ENCODE measurements at places on chromosomes 7 and 10.

DNA sequence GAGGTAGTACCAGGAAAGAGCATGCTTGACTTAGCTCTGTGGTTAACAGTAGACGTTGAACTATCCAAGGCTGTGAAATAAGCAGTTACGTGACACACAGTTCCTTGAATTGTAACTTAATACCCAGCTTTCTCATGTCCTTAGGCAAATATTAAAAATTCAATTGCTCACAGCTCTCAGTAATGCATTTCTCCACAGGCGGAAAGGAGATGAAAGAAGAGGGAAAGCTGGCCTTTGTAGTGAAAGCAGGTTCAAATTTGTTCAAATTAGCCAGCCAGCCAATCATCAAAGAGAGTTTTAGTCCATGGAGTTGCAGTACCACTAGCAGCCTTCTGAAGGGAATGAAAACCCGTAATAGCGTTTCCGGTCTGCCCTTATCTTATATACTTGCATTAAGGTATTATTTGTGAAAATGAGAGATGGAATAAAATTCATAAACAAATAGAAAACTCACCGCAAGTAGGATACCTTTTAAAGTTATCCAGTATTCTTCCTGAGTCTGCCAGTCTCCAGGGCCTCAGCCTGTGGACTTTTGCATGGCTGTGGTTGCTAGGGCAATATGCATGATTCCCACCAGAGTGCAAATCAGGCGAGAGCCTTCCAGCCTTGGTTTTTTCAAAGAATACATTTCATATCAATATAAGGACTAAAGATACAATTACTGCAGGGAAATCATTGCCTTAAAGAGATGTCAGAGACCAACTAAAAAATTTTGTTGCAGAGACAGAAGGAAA lies 795.5 kb downstream of the TNS3 start:
- no peak for DNase-seq

- no peak for DNase-seq
These were observed 18.9 kb downstream of the IFT22 start for GRCh38 chr7:101302641-101303101.

DNA sequence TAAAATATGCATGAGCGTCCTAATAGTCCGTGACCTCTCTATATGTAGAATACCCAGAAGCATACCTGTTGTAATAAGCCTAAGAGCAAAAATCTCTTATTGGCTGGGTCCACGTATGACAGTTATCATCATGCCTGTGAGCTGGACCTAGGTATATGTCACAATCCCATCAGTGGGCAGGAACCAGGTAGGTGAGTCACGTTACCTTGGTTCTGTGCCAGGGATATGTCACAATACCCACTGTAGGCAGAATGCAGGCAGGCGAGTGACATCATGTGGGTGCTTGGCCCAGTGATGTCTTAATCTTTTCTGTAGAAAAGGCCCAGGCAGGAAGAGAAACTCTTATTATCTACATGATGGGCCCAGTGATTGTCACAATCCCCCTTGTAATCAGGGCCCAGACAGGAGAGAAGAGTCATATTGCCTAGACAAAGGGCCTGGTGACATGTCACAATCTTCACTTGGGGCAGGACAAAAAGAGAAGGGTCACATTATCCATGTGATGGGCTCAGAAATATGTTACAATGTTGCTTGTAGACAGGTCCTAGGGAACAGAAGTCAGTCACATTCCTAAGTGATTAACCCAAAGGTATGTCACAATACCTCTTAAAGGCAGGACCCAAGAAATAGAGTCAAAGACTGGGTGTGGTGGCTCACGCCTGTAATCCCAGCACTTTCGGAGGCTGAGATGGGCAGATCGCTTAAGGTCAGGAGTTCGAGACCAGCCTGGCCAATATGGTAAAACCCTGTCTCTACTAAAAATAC lies 12.9 kb upstream of the ZNF736 start:
- no peak for DNase-seq

DNA sequence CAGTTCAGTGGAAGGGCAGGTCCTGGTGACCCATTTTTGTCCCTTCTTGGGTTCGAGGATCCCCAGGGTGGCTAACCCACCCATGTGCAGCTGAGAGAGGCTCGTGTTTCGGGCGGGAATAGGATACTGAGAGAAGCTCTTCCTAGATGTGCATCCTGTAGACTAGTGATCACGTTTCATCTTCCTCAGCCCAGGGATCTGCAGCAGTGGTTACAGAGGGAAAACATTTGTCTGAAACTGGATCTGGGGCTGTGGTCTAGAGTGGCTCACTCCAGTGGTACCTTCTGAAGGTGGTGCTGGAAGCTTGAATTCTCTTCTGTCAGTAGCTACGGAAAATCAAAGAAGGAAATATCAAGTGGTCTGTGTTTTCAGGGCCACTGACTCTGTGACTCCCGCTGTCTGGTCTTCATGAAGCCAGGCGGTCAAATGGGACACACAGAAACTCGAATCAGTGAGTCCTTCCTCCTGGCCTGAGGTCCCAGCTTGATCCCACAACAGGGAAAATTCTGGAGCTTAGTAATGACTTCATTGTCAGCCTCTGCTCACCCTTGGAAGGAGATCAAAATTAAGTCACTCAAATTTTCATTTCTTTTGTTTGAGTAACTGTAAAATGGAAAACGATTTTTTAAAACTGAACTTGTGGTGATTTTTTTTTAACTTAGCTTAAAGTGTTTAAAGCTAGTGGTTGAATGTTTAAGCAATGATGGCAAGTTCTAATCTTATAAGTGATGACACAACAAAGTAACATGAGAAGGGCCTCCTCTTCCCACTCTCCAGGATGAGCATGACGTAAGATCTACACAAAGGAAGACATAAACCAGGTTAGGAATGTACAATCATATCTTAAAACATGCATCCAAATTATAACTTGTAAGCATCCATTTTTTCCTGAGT lies 469.3 kb upstream of the KLF6 start:
- no peak for DNase-seq

GRCh38 chr10:86755740-86756510 lies 494 bp upstream of the BMPR1A start:
- DNase-seq: peak; percentile 89

DNA sequence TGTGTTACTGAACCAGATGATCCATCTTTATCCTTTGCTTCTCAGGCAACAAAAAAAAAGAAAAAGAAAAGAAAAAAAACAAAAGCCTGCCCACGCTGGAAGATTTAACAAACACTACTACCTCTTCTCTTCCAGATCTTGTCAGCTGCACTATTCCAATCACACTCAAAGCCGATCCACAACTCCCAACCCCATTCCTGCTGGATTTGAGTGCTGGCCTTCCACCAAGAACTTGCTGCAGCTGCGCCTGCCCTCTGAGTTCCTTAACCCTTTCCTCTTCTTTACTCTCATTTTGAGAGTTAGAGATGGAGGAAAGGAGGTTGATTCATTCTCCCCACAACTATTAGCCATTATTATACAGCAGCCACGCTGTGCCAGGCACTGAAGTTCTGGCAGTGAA lies 16.0 kb upstream of the ITGA8 start:
- DNase-seq: no peak

- DNase-seq: no peak
These were observed 25.5 kb downstream of the C10orf105 start for GRCh38 chr10:71694039-71694501.

- DNase-seq: no peak
These were observed 203.9 kb upstream of the GPR26 start for GRCh38 chr10:123462246-123462645.

- DNase-seq: no peak
These were observed 128.4 kb downstream of the ARHGAP22 start for GRCh38 chr10:48476279-48476982.

- no peak for DNase-seq
These were observed 86.6 kb downstream of the ITGB8 start for GRCh38 chr7:20417260-20417659.

DNA sequence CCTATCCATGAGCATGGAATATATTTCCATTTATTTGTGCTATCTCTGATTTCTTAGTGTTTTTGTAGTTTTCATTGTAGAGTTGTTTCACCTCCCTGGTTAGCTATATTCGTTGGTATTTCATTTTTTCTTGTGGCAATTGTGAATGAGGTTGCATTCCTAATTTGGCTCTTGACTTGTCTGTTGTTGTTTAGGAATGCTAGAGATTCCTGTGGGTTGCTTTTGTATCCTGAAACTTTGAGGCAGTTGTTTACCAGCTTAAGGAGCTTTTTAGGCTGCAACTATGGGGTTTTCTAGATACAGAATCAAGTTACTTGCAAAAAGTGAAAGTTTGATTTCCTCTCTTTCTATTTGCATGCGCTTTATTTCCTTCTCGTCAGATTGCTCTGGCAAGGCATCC lies 304.7 kb upstream of the GRM3 start:
- DNase-seq: no peak

DNA sequence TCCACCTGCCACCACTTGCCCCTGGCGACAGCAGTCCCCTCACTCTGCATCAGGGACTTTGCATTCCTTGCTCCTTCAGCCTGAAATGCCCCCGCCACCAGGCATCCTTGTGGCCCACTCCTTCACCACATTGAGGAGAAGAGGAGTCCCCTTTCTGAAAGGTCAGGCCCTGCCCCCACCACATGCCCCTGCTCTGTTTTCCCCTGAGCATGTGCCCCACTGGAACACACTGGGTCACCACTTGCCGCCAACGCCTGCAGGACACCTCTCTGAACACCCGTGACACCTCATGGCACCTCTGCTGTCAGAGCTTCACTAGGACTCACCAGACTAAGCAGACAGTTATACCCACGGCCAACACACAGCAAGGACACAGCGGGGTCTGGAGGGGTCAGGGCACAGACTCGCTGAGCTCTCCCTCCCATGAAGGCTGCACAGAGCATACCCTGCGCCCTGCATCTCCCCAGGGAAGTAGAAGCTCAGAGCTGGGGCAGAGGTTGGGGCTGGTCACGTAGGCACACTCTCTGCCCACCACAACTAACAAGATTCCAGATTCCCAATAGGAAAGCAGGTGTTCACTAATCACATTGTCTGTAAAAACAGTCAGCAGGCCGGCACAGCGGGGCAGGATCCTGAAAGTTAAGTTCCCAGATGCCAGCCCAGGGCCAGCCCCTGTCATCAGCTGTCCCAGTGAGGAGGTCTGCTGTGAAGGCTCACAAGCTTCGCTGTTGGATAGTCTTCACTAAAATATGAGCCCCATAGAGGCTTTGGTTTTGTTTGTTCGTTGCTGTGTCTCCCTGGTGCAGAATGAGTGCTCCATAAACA lies 5.8 kb upstream of the AOC1 start:
- no peak for DNase-seq

GRCh38 chr10:73577788-73578187 lies 13.4 kb downstream of the USP54 start:
- DNase-seq: no peak

DNA sequence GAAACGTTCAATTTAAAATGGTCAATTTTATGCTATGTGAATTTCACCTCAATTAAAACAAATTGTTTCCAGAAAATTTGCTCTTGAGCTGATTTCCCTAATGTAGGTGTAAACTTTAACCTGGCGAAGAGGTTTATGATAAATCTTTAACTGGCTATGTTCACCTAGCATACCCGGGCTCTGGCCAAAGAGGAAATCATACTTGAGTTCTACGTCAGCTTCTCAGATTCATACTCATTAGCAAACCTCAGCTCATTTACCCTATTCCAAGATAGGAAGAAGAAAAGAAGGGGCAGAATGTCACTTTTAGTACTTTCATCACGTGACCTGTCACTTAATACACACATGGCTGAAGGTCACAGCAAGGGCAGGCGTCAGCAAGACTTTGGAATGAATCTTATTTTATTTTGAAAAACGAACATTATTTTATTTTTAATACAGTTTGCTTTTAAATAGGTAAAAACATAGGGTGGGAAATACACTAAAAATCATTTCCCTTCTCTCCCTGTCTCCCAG lies 97.0 kb downstream of the ABLIM1 start:
- DNase-seq: no peak

GRCh38 chr7:7706101-7706511 lies 12.3 kb downstream of the RPA3 start:
- DNase-seq: no peak

GRCh38 chr10:83542774-83543411 lies 596.4 kb upstream of the GHITM start:
- no peak for DNase-seq

DNA sequence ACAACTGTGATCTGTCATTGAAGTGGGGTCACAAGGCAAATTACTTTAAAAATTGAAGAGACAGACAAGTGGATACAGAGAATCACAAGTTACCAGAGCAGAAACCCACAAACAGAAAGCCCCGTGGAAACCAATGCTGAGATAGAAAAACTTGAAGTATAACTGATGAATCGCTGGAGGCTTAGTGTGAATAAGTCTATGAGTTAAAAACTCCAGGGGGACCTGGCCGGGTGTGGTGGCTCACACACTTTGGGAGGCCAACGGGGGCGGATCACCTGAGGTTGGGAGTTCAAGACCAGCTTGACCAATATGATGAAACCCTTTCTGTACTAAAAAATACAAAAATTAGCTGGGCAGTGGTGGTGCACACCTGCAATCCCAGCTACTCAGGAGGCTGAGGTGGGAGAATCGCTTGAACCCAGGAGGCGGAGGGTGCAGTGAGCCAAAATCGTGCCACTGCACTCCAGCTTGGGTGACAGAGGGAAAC lies 69.7 kb upstream of the ZNRF2 start:
- DNase-seq: no peak

DNA sequence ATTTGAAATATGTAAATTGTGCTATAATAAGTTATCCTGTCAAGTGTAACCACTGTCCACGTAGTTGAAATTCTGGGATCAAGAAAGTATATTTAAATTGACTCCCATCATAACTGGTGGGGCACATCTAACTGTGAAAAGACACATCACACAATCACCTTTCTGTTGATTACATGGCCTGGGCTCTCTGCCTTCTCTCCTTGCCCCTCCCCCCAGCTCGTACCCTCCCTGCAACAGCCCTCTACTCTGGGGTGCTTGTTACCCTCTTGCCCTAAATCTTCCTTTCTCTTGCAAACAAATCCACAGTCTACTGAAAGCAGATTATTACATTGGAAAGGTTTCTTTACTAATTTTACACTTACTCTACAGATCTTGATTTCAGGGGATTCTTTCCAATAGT lies 56.3 kb downstream of the CCDC186 start:
- no peak for DNase-seq

DNA sequence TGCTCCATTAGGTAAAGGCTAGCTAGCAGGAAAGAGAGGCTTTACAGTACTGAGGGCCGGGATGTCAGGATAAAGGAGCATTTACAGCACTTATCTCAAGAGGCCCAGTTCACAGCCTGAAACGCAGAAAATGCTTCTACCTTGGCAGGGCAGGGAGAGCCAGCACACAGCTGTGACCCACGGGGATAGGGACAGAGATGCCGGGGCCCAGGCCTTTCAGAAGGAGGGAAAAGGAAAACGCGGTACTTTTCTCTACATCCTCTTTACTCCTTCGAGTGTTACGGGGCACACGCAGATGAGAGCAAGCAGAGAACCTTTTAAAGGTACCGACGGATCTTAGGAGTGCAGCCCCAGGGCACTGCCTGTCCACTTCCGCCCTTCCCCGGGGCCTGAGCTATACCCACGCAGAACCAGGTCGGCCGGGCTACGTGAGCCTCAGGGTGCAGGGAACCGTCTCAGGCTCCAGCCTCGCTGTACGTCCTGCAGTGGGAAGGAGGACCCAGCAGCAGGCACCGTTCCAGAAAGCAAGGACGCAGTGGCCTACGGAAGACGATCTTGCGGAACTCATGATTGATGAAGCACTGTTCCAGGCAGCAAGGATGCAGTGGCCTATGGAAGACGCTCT lies 232.3 kb downstream of the ELFN1 start:
- no peak for DNase-seq

GRCh38 chr10:33155720-33156638 lies 178.5 kb downstream of the NRP1 start:
- no peak for DNase-seq
